ENCODE measurements at places on chromosomes 11 and 22.

DNA sequence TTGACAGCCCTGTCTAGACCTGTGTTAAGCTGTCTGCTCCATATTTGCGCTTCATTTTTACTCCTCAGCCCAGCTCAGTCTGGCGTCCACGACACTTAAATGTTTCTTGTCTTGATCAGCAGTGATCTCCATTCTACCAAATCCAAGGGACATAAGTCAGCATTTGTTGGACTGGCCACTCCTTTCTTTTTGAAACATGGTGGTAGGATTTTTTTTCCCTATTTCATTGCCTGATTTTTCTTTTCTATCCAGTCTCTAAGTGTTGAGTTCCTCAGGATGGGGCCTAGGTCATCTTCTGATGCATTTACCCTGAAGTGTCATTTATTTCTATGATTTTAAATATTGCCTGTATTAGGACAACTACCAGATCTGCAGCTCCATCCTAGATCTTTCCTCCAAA, 873 bp downstream of the NCAPH2 start:
- no peak for DNase-seq

DNA sequence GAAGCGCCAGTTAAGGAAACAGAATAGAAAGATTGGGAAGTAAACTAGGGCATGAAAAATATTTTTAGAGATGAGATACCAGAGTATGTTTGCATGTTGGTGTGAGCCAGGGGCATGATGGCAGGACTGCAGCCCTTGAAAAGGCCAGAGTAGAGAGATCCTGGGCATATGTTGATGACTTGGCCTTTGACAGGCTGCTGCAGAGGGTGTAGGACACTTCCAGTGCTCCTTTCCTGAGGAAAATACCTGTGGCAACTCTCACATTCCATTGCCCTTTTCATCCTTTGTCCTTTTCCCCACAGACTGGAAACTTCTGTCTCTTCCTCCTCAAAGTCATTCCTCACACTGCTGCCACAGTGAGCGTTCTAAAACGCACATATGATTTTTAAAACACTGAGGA, 150.7 kb upstream of the CCDC90B start:
- DNase-seq = no peak

- DNase-seq = no peak
Measured at GRCh38 chr22:19291218-19291579, 320 bp downstream of the CLTCL1 start.

DNA sequence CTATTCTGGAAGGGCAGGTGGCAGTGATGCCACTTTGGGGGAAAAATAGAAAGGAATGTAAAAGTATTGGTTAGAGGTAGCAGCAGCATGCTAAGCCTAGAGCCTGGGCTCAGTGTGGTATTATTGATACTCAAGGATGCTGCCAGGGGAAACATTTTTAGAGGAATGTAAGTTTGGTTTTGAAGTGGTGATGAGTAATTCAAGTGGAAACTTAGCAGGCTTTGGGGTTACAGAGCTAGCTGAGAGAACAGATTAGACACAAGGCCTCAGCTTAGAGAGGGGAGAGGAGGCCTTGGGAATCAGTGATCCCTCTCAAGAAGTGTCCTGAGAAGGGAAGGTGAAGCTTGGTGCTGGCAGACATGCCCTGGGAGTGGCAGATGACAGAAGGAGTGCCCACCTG, 32.9 kb upstream of the DDI1 start:
- no peak for DNase-seq

- no peak for DNase-seq
Measured at GRCh38 chr11:105372206-105372605, 232.6 kb upstream of the CARD18 start.

DNA sequence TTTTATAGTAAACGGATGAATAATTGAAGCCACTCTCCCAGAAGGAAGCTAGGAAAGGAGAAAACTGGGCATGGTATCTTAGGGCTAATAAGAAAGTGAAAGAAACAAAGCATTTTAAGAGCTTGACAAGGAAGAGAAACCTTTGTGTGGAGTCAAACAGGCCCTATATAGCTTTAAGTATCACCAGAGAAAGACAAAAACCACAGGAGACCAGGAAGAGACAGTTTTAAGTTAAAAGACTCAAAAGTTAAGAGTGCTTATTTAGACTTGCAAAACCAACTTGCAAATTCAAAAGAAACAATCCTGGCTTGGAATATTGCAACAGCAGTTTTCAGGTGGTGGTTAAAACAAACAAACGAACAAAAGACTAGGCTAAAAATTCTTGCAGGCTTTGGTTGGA, 3.4 kb downstream of the PAK1 start:
- DNase-seq = no peak

DNA sequence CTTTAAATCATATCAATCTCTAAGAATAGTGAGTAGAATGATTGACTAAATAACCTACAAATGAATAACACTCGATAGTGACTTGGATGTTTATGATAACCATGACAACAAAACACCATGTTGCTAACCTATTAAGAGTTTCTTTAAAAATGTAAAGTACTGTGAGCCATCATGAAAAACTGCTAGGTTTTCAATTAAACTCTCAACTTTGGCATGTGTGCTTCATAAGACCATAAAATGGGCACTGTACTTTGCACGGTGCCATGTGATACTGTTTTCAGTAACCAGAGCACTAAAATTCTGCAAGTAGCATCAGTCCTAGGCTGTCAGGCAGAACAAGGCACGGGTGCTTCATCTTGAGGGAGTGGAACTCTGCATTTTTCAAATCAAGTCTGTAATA, 96.2 kb upstream of the TRIM77 start:
- DNase-seq = no peak

GRCh38 chr11:116792144-116792868, 627 bp upstream of the APOA5 start:
- no peak for DNase-seq

- no peak for DNase-seq
Measured at GRCh38 chr11:134488913-134489312, 76.9 kb upstream of the B3GAT1 start.

GRCh38 chr11:128206461-128206860, 380.9 kb downstream of the ETS1 start:
- DNase-seq = no peak

Measured in AG04450 (cell line).